ENCODE measurements at places on chromosomes 1 and 21.
A peak's percentile ranks its signal among the peaks of the same experiment; 100 is the strongest.

DNA sequence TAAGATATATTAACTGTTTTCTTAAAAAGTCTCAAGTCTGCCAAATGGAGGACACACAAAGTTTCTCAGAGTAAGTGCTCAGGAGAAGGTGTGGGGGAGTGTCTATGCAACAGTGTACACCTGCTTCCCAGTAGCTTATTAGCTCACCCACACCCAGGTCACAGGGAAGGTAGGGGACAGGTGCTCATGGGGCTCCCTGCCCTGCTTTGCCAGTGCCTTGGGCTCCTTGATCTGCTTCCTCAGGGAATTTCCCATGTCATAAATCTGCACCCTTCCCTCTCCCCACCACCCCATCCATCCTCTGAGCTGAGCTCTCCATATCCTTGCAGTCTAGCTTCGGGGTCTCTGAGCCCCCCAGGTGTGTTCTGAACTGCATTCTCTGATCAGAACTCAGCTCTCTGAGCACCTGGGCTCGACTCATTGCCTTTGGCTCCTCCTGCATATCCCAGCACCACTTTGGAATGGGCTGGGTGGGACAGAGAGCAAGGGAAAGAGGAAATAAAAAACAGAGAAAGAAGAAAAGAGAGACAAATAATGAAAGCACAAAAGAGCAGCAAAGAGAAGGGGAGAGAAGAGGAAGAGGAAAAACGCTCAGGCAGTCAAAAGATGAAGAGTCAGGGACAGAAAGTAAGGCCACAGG lies 87.0 kb upstream of the ATP1B1 start:
- DNase-seq = no peak

- DNase-seq = no peak
Observed at GRCh38 chr1:109239409-109240068, 9.8 kb upstream of the CELSR2 start.

- DNase-seq = no peak
Observed at GRCh38 chr1:76303340-76303717, 228.8 kb downstream of the ST6GALNAC3 start.

DNA sequence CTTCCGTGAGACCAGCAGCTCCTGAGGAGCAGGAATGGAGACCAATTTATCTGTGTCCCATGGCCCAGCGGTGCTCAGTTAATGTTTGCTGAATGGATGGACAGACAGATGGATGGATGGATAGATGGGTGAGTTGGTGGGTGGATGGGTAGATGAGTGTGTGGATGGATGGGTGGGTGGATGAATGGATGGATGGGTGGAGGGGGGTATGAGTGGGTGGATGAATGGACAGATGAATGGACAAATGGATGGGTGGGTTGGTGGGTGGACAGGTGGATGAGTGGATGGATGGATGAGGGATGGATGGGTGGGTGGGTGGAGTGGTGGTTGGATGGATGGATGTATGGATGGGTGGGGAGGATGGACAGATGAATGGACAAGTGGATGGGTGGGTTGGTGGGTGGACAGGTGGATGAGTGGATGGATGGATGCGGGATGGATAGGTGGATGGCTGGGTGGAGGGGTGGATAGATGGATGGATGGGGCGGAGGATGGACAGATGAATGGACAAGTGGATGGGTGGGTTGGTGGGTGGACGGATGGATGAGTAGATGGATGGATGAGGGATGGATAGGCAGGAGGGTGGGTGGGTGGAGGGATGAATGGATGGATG lies 13.4 kb downstream of the EPHA2 start:
- DNase-seq = no peak

- no peak for DNase-seq
Observed at GRCh38 chr1:202248861-202249260, 55.3 kb downstream of the LGR6 start.

- no peak for DNase-seq
Observed at GRCh38 chr1:208520438-208521099, 276.4 kb upstream of the PLXNA2 start.

DNA sequence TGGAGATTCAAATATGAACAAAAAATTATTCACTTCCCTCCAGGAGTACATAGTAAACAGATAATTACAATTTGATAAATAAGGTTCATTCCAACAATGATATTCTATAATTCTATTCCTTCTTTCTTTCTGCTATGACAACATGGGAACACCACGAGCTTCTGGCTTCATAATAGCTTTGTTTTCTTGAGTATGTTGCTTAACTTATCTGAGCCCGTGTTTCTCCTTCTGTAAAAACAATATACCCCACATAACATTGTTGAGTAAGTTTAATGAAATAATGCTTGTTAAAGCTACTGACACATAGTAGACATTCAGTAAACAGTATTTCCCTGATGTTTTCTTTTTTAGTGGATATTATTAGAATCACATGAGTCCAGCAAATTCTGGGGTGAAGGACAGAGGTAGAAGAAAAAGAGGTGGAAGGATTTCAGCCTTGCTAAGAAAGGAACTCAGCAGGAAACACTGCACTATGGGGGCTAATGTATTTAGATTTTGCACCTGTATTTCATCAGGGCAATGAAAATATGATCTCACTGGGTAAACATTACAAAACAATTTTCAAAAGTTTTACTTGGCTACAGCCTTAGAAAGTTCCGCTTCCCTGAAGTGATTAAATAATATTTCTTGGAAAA lies 430.8 kb upstream of the C1orf87 start:
- no peak for DNase-seq

DNA sequence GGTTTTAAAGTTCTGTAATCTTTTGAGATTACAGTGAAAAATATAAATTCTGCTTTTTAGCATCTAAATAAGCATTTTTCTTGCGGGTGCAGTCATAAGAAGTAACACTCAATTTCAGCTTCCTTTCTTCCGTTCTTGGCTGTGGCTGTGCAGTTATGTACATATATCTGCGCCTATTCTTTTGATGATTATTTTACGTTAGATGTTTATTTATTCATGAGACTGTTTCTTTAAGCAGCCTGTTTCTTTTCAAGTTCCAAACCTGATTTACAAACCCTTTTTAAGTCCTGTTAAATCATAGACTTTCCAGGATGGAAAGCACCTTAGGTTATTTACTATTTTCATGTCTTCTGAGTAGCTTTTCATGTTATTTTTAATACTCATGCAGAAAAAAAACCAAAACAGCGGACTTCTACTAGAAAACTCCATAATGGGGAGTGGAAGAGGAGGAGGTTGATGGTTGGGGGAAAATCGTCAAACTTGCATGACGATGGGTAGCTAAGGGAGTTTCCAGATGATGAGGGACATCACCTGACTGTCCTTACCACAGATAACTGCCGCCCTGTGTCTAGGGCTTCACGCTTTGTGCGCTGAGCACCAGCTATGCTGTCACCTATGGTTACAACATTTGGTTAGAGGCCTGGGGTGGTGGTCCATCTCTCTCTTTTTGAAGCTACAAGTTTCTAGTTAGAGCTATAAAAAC lies 2.6 kb downstream of the PRDM2 start:
- peak; percentile 56 for DNase-seq

- no peak for DNase-seq
Observed at GRCh38 chr21:36347962-36348328, 27.9 kb downstream of the MORC3 start.

DNA sequence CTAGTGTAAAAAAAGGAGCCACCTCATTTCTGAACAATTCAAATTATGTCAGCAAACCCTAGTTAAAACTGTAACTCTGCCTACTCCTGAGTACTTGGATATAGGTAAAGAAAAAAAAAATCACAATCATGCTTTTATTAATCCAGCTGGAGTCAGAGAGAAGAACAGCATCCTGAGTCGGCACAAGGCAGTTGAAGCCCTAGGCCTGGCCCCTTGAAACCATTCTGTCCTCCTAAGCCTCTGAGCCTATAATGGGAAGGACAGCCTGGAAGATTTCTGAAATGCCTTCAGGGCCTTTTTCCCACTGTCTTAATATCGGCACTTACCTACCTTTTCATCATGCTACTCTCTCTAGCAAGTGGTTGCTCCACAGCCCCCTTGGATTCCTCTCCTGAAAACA lies 32.5 kb downstream of the CDC42BPA start:
- DNase-seq = no peak

DNA sequence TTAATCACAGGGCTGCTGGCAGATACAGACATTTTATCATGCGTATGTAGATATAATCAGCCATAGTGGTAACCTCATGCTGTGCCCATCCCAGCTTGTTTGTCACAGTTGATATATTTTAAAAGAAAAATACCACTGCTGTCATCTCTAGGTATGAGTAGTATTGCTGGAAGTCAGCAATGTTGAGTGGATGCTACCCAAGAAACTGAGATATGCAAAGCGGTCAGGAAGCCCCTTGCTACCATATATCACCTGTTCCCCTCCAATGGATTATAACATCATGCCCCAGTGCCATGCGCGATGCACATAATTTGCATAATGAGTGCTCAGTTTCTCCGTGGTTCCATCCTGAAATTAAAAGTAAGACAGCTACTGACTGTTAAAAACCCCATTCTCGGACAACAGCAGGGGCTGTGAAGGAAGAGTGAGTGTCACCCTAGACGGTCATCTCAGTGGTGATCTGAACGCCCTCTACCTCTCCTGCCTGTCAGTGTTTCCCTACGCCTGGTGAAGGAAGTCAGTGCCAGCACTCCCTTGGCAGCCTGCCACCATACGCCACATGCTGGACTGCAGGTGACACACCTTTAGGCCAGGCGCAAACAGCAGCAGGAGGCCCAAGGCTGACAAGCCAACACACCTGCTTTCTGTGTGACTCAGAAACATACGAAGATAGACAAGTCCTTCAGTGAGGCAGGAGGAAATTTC lies 2.7 kb downstream of the IL10RB start:
- DNase-seq = no peak

DNA sequence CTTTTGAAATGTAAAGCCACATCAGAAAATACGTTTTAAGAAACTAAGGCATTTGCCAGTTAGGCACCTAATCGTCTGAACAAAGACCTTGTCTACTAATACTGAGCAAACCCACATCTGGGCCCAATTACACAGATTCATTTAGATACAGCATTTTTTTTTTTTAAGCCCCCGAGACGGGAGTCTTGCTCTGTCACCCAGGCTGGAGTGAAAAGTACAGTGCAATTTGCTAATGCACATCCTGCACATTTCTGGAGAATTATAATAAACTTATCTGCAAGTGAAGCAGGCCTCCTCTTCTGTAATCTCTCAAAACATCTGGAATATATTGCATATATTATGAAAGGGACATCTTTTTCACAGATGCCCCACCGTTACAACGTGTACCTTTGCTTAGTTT lies 3.3 kb downstream of the RSRP1 start:
- no peak for DNase-seq

DNA sequence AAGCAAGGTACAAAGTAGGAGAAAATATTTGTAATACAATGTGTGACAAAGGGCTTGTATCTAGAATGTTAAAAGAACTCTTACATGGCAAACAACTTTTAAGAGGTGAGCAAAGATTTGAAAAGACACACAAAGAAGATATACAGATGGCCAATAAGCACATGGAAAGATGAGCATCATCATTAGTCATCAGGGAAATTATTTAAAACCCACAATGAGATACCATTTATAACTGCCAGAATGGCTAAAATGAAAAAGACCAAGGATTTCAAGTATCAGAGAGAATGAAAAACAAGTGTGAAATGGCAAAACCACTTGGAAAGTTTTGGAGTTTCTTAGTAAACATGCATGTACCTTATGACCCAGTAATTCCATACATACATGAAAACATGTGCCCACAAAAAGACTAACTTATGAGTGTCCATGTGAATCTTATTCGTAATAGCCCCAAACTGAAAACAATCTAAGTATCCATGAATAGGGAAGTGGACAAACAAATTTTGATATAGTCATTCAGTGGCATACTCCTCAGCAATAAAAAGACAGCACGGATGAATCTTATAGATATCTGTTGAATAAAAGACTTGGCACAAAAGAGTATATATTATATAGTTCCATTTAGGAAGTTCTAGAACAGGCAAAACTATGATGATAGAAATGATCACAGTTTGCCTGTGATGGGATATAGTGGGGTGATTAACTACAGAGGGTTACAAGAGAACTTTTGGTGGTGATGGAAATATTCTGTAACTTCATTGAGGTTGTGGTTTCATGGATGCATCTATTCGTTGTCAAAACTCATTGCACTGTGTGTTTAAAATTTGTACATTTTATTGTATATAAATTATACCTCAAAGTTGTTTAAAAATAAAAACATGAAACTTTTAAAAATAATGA lies 82.0 kb downstream of the DISP1 start:
- DNase-seq = no peak

DNA sequence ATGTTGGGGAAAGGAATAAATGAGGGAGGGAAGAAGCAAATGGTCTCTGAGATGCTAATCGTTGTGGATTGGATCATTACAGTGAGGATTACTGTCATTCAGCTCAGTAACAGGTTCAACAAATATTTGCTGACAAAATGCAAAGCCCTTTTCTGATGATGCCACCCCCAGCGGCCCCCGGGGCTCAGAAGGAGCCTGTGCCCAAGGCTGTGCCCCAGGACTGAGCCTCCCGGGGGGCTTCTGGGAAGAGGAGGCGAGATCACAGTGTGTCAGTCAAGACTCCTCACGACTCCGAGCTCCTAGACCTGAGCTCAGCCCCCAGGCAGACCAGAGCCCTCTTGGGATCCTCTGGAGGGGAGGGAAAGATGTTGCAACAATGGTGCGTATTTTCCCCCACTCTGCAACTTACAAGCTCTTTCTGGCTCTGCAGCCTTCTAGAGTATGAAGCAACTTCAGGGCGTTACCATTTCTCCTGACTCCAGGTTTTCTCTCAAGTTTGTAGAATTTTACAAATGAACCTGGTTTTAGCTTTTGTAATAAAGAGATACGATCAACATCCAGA lies 20.8 kb downstream of the EPHA8 start:
- DNase-seq = no peak

DNA sequence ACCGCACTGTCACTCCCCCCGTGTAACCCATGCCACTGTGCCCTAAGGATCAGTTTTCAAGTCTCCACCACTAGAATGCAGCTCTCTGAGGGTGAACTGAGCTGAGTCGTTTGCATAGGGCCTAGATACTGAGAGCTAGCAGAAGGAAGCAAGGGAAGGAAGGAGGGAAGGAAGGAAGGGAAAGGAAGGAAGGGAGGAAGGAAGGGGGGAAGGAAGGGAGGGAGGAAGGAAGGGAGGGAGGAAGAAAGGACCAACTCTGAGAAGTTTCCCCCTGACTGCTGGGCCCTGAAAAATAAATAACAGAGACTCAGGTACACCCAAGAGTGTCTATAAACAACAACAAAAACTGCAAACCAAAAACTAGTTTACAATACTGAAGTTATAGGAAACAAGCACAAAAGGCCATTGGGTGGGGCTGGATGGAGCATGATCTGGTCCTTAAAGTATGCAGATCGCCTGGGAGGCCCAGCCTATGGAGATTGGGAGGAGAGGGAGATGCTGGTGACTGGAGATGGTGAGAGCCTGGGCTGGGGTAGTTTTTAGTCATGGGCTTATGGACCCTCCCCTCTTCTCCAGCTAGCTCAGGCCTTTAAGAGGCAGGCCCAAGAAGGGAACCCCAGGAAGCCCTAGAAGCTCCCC lies 1.7 kb upstream of the MRPS15 start:
- no peak for DNase-seq

- DNase-seq = no peak
Observed at GRCh38 chr1:41954533-41954944, 35.8 kb upstream of the HIVEP3 start.
